ENCODE measurements at places on chromosomes 5 and 9.

DNA sequence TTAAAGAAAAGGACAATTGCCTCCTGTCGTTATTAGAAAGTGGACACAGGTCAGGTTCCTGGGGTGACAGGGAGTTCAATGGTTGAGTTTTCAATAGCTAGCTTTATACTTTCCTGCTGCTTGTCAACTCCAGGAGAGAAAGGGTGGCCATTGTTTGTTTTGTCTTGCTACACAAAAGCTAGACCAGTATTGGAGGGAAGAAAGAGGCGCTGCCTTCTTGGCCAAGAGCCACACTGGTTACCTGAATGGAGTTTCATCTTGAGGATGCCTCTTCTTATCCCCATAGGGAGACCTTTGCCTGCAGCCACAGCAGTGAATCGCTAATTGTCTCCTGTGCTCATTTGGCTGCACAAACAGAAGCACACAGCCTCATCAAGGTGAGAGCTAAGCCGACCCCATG lies 279.4 kb upstream of the GRIA1 start:
- DNase-seq, result no peak

- no peak for DNase-seq
Measured at GRCh38 chr5:177249761-177250537, 53.6 kb downstream of the RAB24 start.

- peak; percentile 73 for DNase-seq
Measured at GRCh38 chr5:157535042-157535865, 40.3 kb downstream of the ADAM19 start.

DNA sequence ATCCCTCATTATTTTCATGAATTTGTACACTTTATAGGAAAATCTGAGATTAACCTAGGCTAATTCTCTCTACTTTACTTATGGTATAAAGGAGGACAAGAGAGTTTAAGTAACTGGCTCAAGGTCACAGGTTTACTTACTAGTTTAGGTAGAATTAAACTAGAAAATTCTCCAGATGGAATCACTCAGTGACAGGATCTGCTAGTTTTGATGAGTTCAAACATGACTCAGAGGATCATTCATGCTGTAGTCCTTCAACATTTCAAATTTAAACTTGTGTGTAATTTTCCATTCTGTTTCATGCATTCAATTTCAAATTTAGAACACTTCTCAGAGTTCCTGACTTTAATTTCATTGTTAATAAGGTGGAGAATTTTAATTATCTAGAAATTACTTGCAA lies 485.7 kb upstream of the TUSC1 start:
- peak; percentile 45 for DNase-seq

- no peak for DNase-seq
Measured at GRCh38 chr9:3756071-3756470, 230.3 kb upstream of the RFX3 start.

DNA sequence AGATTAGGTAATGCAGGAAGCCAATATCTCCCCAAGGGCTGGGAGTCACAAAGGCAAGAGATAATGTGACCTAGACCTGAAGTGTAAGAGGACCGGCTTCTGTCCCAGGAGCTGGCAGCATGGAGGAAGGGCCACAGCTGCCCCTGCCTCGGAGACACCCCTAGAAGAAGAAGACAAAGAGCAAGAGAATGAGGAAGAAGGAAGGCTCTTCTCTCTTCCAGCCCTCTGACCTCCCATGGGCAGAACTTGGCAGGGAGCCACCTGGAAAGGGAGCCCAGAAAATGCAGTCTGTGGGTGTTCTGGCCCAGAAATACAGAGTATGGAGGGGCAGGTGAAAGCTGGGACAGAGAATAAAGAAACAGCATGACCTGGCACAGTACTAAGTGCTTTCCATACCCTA lies 151.0 kb downstream of the C5orf15 start:
- no peak for DNase-seq

DNA sequence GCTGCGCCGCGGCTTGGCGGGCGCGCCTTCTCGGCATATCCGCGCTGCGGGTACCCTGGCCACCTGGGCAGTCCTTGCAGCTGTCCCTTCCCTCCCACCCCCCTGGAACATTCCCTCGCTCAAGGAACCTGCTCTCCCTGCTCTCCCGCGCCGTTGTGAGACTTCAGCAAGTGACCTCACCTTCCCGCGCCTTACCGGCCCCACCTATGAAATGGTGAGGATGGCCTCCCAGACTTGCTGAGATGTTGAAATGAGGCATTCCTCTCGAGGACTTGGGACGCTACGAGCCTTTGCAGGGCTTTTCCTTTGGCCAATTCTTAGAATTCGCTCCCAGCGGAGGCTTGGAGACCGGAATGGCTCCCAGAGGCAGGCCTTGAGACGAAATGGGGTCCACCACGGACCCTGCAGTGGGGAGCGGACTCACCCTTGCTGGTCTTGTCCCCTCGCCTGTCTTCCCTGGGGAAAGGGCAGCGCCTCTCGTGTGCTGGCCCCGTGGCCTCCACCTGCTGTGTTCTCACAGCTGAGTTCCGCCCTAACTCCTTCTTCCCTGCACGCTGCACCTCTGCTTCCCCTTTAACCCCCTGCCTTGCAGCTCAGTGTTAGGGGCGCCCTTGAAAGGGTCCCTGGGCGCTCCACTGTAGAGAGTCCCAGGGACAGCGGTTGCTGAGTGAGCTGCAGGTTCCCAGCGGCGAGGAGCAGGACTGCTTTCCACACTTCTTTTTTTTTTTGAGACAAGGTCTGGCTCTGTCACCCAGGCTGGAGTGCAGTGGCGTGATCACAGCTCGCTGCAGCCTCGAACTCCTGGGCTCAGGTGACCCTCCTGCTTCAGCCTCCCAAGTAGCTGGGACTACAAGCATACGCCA lies 907 bp downstream of the HMCN2 start:
- no peak for DNase-seq

- DNase-seq, result no peak
Measured at GRCh38 chr9:129718647-129719046, 34.2 kb downstream of the PTGES start.

- no peak for DNase-seq
Measured at GRCh38 chr5:16548115-16548514, 68.7 kb downstream of the RETREG1 start.

DNA sequence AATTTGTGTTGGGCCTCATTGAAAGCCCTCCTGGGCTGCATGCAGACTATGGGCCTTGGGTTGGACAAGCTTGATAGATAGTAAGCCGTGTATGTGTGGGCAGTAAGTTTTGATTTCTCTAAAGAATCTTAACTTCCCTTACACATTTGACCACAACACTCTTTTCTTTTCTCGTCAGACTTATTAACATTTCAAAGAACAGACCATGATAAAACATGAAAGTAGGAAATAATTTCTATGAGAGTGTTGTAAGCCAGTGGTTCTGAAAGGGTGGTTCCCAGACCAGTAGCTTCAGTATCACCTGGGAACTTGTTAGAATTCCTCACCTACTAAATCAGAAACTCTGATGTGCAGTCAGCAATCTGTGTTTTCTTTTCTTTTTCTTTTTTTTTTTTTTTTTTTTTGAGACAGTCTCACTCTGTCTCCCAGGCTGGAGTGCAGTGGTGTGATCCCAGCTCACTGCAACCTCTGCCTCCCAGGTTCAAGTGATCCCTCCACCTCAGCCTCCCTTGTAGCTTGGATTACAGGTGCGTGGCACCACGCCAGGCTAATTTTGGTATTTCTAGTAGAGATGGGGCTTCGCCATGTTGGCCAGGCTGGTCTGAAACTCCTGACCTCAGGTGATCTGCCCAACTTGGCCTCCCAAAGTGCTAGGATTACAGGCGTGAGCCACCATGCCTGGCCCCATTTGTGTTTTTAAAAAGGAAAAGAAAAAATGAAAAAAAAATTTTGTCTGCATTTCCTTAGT lies 20.0 kb upstream of the GCNT1 start:
- DNase-seq, result no peak

DNA sequence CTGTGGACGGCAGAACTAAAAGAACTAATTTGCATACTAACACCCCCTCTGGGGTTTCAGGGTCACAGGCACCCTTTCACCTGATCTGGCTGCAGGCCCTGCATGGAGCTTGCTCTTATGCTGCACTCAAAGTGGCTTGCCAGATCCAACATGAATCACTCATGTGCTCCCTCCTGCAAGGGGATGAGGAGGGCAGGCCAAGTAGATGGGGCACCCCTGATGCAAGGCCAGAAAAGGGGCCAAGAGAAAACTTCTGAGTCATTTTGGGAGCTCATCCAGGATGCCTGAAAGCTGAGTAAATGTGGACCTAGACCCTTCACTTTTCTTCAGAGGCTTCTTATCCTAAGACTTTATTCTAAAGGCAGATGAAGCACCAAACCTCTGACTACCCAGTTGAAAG lies 558.5 kb upstream of the PTGER4 start:
- no peak for DNase-seq

GRCh38 chr5:87139795-87140194 lies 127.9 kb upstream of the RASA1 start:
- no peak for DNase-seq

- peak; percentile 18 for DNase-seq
Measured at GRCh38 chr5:56409331-56410190, 176.4 kb upstream of the ANKRD55 start.

DNA sequence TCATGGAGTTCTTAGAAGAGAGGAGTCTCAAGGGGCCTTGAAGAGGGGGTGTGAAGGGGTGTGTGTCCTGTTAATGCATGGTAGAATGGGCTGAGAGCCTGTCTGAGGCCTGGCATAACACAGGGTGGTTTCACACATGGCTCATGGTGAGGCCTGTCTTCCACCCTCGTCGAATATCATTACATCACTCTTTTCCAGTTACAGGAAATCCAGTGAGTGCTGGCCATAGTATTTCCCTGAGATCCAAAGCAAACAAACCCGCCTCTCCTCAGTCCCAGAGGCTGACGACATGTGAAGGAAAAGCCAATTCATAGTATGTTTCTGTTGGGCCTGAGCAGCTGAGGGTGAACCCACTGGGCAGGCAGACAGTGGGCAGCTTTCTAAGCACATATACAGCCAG lies 159.4 kb upstream of the NR3C1 start:
- peak; percentile 97 for DNase-seq

- no peak for DNase-seq
Measured at GRCh38 chr5:168701641-168702040, 122.5 kb upstream of the PANK3 start.

- no peak for DNase-seq
Measured at GRCh38 chr5:147918101-147918685, 11.9 kb upstream of the C5orf46 start.

DNA sequence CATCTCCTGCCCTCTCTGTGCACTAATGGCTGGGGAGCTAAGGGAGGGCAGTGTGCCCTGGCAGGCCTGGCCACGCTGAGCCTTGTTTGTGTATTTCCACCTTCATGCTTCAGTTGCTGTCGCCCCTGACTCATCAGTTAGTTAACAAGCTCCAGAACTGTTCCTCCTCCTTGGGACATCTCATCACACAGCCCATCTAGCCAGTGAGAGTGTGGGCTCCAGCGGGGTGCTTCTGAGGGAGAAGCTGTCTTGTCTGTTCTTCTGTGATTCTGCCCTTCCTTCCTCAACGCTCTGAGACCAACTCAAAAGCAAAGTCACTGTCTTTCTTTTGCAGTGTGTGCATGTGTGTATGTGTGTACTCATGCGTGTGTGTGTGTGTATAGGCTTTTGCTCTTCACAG lies 58.3 kb upstream of the CPEB4 start:
- DNase-seq, result no peak

- DNase-seq, result no peak
Measured at GRCh38 chr5:14156290-14156649, 13.1 kb downstream of the TRIO start.

DNA sequence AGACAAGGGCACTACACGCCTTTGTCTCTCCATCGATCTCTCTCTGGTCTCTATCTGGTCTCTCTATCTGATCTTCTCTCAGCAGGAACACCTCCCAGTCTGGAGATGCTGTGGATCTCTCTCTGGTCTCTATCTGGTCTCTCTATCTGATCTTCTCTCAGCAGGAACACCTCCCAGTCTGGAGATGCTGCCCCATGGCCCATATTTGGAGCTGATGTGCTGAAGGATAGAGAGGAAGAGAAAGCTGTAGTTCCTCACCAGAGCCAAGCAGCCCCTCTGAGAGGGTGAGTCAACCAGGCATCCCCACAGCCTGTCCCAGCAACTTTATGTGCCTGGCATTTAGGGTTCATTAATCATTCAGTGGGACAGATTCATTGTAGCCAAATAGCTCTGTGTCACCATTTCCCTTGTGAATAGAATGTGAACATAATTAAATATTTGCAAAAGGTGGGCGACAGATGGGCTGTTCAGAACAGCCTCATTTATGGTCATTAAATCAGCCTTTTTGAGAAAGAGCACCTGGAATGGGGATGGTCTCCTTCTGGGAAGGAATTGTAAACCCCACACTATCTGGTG lies 189.3 kb upstream of the MAST4 start:
- DNase-seq, result no peak

- DNase-seq, result no peak
Measured at GRCh38 chr5:137190441-137190840, 308.7 kb downstream of the SPOCK1 start.

DNA sequence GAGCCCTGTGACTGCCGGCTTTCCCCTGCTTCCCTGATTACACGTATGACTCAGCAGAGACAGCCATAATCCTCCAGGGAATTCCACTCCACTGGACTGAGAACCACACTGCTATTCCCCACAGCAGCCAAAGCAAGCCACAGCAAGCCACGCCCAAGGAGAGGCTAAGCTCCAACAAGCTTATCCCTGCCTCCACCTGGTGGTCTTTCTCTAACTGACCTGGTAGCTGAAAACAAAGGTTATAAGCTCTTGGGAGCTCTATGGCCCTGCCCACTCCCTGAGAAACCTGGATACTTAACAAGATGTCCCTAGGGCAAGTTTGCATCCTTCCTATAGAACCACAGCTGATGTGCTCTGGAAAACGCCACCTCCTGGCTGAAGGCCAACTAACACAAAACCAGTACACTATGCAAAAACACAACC lies 613.7 kb upstream of the CDH18 start:
- DNase-seq, result peak; percentile 4

DNA sequence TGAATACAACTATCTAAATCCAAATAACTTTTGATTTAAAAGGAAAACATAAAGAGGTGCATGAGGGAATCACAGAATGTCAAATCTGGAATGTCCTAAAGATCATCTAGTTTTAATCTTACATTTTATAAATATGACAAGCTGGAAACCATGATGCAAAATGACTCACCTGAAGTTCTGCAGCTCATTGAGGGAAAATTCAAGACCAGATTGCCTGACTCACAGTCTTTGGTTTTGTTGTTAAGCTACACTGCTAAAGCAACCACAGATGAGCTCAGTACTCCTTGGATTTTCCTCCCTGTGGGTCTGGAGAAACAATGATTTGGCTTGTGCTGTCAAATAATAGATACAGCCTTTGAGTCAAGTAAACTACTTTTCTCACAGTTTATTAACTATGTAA lies 19.1 kb upstream of the EDIL3 start:
- DNase-seq, result peak; percentile 97

- no peak for DNase-seq
Measured at GRCh38 chr9:112872019-112872418, 18.7 kb downstream of the SLC46A2 start.

GRCh38 chr9:3191715-3192114 lies 334.1 kb downstream of the RFX3 start:
- DNase-seq, result no peak

- no peak for DNase-seq
Measured at GRCh38 chr9:126401107-126401506, 74.5 kb downstream of the MVB12B start.

GRCh38 chr5:103255691-103256090 lies 2.9 kb upstream of the MACIR start:
- DNase-seq, result no peak

Measured in stromal cell of bone marrow (primary cell).